ENCODE measurements at places on chromosomes 1 and 21.
A peak's percentile ranks its signal among the peaks of the same experiment; 100 is the strongest.

DNA sequence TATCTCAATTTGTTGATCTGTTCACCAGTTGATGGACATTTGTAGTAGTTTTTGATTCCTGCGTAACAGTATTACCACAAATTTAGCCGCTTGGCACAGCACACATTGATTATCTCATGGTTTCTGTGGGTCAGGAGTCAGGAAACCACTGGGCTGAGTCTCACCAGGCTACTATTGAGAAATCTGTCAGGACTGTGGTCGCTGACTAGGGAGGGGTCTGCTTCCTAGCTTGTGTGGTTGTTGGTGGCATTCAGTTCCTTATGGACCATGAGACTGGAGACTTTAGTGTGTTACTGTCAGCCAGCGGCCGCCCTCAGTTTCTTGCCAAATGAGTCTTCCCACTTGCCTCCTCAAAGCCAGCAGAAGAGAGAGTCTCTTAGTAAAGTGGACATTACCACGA lies 9.8 kb downstream of the PEX14 start:
- no peak for DNase-seq

GRCh38 chr1:205543351-205544301 lies 39.2 kb downstream of the CDK18 start:
- peak; percentile 78 for DNase-seq

DNA sequence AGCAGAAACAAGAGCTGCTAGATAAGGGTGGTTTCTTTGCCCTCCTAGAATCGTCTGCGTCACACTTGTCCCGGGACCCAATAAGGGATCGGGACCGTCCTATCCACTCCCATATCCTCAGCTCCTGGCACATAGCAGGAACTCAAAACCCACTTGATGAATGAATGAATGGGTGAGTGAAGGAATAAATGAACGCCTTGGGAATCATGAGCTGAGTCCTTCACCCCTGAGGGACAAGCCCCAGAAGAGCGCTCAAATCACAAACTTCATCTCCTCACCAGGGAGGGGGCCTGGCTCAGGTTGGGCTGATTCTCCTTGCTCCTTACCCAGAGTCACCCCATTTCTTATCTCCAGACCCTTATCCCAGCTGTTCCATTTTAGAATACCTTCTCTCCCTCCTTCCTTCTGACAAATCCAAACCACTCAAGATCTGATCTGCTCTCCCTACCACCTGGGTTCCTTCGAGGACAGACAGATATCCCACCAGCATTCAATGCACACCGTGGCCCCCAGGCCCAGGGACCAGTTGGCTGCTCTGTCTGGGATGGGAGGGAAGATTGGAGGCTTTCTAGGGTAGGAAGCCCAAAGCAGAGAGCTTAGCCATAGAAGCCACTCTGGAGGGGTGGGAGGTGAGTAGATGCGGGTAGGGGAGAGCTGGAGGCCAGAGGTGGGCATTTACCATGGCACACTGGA lies 643 bp upstream of the MOB3C start:
- DNase-seq, result no peak

DNA sequence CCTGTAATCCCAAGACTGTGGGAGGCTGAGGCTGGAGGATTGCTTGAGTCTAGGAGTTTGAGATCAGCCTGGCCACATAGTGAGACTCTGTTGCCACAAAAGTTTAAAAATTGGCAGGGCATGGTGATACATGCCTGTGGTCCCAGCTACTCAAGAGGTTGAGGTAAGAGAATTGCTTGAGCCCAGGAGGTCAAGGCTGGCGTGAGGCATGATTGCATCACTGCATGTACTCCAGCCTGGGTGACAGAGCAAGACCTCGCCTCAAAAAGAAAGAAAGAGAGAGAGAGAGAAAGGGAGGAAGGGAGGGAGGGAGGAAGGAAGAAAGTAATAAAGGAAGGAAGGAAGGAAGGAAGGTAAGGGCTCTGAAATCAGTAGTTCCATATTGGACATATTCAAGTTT lies 25.0 kb downstream of the GLUL start:
- no peak for DNase-seq

- no peak for DNase-seq
These were observed 16.7 kb downstream of the FMO3 start for GRCh38 chr1:171107262-171107940.

GRCh38 chr1:64487061-64487460 lies 17.1 kb downstream of the CACHD1 start:
- no peak for DNase-seq

DNA sequence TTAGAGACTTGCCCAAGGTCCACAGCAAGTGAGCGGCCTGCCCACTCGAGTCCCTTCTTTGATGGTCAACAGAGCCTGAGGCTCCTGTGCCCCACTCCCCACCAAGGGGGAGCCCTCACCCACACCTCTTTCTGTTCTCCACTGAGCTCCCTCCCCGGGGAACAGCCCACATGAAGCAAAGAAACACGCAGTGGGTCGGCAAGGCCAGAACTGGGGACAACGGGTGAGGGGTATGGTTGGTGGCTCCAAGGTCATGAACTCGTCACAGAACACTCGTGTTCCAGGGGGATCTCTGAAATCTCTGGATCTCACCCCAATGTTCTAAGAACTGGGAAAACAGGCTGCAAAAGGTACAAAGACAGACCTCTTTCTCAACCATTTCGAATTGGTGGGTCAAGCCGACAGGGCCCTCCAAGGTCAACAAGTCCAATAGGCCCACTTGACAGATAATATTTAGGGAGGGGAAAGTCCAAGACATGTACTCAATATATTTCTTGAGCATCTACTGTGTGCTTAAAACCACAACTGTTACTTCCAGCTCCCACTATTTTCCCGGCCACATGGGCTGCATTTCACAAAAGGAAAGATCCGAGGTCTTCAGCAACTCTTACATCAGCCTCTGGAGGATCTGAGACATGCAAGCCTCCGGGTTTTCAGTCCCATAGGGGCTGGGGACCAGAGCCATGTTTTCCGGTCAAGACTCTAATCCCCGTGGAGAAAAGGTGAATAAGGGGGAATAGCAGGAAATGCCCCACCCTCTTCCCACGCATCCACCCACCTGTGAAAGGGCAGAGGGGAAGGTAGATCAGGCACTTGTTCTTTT lies 1.1 kb upstream of the RAP1GAP start:
- DNase-seq, result no peak

- DNase-seq, result no peak
These were observed 99.0 kb upstream of the CD34 start for GRCh38 chr1:208009706-208010444.

DNA sequence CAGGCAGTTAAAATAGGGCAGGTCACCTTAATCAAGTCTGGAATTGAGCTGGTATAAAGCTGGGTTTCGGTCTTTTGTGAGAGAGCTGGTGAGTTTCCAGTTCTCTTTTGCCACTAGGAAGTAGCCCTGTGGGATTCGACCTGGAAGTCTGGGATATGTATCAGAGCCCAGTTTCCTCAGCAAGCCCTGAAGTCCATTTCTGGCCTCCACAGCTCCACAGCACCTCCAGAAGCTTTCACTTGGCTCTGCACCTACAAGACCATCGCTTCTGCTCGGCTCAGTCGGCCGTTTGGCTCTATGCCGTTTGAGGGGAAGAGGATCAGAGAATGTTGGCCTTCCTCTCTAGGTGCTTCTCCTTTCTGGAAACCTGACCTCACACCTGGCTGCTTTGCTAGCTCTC lies 148.0 kb downstream of the GALNT2 start:
- DNase-seq, result peak; percentile 70

DNA sequence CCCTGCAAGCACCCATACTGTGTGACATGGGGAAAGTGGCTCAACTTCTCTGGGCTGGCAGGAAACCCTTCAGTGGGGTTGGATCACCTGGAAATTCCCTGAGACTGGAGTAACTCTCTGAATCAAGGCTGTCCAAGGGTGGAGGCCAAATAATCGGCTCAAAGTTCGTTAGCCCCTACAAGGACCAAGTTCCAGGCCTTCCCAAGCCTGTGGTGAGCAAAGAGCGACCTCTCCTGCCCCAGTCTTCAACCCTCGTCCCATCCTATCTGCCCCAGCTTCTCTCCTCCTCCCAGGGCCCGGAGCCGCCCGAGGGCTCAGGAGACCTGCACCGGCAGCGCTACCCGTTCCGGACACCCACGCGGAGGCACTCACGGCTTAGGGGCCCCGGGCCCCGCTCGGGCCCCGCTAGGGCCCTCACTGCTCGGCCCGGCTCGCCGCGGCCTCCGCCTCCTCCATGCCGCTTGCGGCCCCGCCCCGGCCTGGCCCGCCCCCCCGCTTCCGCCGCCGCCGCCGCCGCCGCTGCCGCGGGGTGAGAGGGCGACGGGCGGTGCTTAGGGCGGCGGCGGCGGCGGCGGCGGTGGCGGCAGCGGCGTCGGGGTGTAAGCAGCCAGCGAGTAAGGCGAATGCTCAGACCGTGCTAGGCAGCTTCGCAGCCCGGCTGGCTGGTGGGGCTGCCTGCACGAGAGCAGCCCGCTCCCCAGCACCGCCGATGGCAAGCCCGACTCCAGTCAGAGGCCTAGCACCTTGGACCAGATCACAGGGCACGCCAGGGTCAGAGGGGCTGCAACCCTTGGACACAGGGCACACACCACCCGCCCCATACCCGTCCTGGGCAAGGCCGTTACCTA lies at the start of gene POMGNT1:
Gene POMGNT1, minus strand, starts transcription at position 471 of the 848 bp plus-strand sequence. CDS start 613 bp downstream, outside the sequence.
- DNase-seq, result peak; percentile 78

DNA sequence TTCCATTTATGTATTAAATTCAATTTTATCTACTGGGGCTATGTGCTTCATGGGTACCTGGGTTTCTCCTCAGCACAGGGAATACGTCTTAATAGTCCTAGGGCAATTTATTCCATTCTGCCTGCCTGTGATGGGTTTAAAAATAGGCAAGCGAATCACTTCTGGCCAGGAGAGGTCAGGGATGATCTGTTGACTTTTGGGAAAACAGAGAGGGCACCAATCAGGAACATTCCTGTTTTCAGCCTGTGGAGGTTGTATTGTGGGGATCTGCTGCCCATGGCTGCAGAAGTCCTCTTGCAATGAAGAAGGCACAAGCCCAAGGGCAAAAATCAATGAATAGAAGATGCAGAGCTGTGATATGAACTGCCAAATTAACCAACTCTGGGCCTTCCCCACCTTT lies 303.1 kb downstream of the CTH start:
- DNase-seq, result no peak

DNA sequence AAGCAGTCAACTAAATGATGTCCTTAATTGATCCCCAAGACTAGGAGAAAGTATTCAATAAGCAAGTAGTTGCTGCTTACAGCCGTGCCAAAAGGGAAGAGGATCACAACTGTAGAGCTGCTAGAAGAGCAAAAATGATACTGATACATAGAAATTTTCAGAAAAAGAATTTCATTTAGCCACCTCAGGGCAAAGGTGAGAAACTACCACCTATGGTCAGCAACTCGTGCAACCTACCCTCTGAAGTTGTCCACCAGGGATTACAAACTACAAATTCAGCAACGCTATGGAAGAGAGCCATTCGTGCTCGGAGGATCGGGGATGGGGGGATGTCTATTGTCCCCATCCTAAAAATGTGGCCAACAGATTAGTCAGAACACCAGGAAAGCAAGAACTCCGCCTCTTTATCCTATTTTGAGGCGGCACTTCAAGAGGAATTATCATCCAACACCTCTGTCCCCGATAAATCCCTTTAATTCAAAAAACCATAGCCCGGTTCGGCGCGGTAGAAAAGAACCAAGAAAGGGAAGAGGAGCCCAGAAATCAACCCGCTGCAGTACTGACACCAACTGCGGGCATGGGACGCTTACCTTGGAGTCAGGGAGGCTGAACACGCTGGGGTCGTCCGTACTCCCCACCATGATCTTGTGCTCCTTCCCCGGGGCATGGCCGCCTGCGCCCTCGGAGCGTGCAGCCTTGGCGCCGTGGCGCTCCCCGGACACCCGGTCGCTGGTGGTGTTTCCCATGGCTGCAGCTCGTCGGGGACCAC lies 687 bp downstream of the PRKAB2 start:
- DNase-seq, result no peak

DNA sequence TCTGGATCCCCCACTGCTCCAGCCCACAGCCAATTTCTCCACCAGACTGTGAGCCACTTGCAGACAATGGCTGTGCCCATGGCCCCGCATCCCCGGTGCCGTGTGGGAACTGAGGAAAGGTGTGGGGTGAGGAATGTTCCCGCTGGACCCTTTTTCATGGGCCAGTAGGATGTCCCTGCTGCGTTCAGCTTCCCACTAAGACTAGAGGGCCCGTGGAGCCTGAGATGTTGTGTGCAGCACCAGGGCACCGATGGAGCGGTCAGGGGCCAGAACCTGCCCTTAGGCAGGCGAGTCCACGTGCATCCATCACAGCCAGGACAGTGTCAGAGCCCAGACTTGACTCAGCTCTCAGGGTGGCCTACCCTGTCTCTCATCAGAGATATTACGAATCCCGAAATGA lies 105.7 kb upstream of the COL6A1 start:
- DNase-seq, result no peak

DNA sequence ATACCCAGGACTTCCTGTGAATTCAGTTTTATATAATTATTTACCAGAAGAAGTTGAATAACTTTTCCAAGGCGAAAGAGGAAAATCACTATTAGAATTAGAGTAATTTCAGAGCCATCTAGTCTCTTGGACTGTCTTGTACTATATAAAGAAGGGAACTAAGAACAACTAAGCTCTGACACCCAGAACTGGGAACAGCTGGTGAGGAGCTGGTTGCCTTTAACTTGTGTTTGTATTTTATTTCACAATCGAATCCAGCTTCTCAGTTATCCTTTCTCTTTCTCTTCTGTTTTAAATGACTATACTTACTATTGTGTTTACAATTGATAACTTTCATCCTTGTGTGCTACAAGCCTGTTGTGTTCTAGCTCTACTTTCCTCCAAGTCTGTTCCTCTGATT lies 8.4 kb downstream of the SNX27 start:
- peak; percentile 52 for DNase-seq

DNA sequence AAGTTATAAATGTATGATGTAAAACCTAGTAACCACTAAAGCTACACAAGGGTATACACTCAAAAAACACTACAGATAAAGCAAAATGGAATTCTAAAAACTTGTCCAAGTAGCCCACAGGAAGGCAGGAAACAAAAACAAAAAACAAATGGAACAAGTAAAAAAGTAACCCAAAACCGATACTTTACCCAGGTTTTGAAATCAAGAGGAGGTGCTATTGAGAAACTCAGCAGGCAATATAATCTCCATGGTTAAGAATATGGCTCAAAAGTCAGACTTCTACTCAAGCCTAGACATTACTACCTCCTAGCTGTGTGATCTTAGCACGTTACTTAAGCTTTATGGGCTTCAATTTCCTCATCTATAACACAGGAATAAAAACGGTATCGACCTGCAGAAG lies 13.3 kb downstream of the RBBP5 start:
- DNase-seq, result no peak

DNA sequence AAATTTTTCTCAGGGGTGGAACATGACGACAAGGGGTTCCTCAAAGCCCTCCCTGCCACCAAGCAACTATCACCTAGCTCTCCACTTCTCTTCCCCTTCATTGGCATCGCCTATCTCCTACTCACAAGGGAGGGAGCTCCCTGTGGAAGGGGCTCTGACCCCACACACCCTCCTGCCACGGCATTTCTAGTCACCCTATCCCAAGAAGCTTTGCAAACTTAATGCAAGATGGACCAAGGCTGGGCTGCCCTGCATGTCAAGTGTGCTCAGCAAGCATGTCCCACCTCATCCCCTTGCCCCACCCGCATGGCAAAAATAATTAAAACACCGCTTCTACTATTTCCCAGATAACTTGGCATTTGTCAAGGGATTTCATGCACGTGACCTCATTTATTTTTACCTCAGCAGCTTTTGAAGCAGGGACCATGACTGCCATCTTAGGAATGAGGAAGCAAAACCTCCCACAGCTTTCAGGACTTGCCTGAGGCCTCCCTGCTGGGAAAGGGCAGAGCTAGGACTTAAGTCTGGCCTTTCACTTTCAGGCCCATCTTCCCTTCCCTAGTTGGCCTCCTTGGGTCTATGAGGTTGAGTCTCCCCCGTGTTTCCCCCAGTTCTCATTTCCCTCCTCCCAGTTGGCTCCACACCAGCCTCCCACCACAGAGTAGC lies 161.3 kb downstream of the TSEN15 start:
- DNase-seq, result peak; percentile 67

- DNase-seq, result no peak
These were observed 1046.0 kb downstream of the MRPL39 start for GRCh38 chr21:24561291-24561690.
